ENCODE measurements at places on chromosomes 3 and 15. TPM values are rescaled to one million over a fixed set of nuclear protein-coding genes. Genes with fewer than 3 reads are reported as not detected.

The DOCK3 gene
- 0.02 TPM for total RNA-seq

The SCN11A gene
- total RNA-seq = not detected

The ROBO1 gene
- 24.7 TPM for total RNA-seq

DNA sequence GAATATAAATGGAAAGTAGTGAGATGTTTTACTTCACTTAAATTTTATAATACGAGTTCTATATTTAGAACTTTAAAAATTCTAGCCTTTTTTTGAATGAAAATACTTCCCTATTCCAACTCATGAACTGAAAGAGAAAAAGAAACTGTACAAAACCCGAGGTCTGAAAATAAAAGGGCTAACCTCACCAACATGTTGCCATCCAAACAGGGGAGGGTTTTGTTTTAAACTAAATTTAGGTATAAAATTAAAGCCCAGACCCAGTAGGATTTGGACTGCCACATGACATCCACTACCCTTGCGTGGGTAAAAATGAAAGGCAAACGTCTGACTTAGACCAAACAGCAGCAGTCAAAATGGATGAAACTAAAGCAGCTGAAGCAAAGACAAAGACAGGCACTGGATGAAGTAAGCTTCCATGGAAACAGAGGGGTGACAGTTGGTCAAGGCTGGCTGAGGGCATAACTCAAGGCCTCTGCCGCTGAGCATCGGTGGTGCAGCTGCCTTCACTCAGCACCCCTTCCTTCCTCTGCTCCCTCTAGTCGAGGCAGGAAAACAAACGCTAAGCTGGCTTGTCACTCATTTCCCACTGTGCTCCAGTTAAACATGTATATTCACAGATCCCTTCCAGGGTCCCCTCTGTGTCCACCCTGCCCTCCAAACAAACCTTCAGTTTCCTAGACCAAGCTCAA is 58.1 kb downstream of the TM4SF4 start:
- DNase-seq = no peak

DNA sequence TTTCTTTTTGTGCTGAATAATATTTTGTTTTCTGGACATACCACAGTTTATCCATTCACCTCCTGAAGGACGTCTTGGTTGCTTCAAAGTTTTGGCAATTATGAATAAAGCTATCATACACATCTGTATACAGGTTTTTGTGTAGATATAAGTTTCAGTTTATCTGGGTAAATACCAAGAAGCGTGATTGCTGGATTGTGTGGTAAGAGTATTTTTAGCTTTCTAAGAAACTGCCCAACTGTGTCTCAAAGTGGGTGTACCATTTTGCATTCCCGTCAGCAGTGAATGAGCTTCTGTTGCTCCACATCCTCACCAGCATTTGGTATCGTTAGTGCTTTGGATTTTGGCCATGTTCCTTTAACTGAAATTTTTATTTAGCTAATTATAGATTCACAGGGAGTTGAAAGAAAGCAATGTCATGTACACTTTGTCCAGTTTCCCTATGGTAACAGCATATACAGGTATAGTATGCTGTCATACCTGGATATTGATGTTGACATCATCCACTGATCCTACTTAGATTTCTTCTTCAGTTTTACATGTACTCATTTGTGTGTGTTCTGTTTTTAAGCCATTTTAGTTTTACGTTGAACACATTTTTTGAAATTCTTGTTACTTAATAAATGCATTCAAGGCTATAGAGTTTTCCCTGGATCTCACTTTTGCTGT is 11.9 kb downstream of the ARID3B start:
- DNase-seq = no peak

DNA sequence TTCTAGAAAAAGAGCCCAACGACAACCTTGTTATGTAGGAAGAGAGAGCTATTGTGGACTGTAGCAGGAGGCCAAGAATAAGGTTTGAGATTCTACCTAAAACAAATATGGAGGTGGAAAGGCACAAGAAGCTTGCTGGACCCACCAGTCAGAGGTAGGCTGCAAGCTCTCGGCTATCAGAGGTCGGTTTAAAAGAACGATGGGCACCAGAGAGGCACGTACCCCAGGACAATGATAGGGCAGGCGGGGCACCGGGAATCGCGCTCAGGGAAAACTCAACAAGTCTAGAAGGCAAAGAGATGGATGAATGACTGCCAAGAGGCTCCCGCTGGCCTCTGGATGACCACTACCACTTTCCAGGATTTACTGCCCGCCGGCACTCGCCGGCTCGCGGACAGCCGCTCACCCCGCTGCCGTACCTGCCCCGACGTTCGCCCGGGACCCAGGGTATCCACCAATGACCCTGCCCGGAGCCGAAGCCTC is 1.1 kb downstream of the HDGFL3 start:
- no peak for DNase-seq

DNA sequence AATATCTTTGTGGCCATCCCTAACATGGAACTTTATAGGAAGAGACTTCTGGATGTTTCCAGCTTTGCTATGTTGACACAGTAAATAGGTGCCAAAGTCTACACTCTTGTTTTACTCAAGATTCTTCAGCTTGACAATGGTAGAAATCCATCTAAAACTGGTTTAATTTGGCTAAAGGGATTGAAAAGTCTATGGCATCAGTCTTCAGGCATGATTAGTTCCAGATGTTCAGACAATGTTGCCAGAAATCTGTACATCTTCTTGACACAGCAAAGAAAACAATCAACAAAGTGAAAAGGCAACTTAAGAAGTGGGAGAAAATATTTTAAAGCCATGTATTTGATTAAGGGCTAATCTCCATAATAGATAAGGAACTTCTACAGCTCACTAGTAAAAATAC is 130.5 kb downstream of the LRRC3B start:
- no peak for DNase-seq

DNA sequence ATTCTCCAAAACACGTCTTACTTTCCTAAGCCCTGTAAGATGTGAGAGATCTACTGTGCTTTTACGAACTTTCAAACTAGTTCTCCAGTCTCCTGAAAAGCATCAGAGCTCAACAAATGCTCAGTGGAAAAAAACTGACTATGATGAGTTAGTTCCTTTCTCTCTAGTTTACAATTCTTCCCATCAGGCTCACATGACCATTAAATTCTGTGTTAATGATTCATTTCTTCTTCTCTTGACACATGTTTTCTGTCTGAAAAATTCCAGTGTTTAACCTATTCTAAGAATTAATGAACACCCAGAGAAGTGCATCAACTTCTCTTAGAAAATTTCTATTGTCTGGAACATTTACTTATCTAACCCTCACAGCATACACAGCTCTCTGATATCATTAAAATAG is 844.3 kb downstream of the SI start:
- no peak for DNase-seq

DNA sequence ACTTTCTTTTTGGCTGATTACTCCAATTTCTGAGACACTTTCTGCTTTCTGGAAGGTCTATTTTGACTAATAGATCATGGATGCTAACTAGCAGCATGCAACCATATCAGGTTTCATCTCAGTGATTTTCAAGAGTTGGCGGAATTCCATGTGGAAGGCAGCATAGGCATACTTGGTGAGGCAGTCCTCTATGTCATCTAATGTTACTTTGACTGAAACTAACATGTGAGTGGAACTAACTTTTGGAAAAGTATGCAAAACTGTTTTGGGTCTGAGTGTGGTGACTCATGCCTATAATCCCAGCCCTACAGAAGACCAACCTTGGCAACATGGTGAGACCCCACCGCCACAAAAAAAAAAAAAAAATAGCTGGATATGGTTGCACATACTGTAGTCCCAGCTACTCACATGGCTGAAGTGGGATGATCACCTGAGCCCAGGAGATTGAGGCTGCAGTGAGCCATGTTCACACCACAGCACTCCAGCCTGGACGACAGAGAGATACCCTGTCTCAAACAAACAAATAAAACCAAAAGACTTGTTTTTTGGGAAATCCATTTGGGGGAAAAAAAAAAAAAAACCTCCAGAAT is 1033.7 kb downstream of the ROBO1 start:
- DNase-seq = peak; percentile 43

- no peak for DNase-seq
These were observed 76.0 kb downstream of the ADCY5 start for GRCh38 chr3:123372686-123373473.

- DNase-seq = no peak
These were observed 137.4 kb upstream of the UBP1 start for GRCh38 chr3:33577588-33577987.

GRCh38 chr15:91826443-91826842 is 27.1 kb upstream of the SLCO3A1 start:
- DNase-seq = no peak

- DNase-seq = no peak
These were observed 13.8 kb downstream of the CORO2B start for GRCh38 chr15:68592544-68592943.

- DNase-seq = peak; percentile 41
These were observed 30.6 kb upstream of the GPR160 start for GRCh38 chr3:170007031-170007663.

DNA sequence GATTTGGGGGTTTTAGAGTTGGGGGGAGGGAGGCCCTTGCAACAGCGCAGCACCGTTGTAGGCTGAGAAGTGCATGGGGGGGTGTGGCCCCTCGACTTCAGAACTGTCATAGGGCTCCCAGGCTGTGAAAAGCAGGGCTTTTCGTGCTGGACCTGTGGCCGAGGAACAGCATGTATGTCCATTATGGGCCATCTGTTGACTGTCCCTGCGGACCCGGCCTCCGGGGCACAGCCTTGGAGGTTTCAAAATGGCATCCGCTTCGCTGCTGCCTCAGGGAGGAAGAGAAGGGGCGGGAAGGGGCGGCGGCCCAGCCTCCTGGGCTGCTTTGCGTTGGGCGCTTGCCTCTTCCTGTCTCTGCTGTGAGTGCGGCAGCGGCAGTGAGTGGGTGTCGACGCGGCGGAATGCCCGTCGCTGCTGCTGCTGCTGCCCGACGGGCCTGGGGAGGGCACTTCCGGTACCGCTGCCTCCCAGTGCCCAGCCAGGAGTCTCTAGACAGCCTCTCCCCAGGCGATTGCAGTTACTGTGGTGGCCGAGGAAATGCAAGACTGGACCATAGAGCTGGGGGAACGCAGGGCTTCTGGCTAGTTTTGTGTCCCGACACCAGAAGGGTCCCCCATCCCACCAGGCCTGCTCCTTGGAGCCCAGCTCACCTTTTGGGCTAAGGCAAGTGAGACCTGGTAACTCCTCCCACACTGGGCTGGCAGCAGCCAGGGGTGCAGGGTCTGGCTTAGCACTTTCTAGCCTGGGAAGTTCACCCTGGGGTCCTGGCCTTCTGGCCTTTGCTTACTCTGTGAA is 1.9 kb downstream of the GNAI2 start:
- DNase-seq = peak; percentile 83

GRCh38 chr3:16181361-16181760 is 6.9 kb downstream of the GALNT15 start:
- DNase-seq = no peak

DNA sequence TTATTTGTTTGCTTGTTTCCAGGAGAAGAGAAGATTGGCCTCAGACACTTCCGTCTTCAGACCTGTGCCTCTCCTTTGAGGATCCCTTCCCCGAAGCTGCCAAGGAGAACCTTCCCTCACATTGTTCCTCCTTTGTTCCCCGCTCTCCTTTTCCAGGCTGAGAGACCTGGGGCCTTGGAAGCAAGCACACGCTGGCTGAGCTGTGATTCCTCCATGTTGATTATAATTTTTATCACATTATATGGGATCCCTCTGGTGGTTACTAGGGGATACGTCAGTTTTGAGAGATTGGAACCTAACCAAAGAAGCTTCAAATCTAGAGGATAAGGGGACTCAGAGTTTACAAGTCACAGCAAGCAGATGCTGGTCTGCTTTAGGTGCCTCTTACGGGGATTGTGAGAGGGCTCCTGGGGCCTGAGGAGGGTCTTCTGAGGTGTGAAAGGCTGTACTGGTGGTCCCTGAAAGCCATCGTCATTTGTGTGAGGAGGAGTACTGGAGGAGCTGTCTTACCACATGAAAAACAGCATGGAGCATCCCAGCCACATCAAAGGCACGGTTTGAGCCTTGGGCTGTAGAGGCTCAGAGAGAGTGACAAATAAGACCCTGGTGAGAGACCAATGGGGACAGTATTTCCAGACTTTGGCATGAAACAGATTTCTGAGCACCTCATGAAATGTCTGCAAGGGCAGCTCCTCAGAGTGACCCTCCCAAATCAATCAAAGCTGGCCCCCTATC is 760.1 kb upstream of the CFAP20DC start:
- peak; percentile 44 for DNase-seq
